Naive thymus-derived CD4-positive, alpha-beta T cell (primary cell): ENCODE measurements at places on chromosomes 7 and 10.
A peak's percentile ranks its signal among the peaks of the same experiment; 100 is the strongest.

DNA sequence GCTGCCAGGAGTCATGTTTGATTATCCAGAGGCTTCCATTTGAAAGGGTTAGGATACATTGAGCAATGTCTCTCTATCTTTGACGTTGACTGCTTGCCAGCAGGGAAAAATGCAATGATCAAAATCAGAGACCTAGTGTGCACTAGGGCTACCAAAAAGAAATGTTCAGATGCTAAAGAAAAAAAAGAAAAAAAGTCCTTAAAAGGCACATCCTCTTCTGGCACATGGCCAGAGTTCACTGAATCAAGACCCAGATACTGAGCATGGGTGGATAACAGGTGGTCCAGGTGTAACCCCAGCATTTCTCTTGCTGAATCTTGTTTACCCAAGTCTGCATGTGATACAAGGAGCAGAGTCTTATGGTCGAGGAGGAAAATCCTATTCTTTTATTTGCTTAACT is 899.3 kb downstream of the SORCS3 start:
- no peak for DNase-seq
- no peak overlapping the region for H3K4me3 ChIP-seq
- H3K36me3 ChIP-seq = no peaks in the 10 kb centered on the region
- H3K27me3 ChIP-seq = no peaks in the 10 kb centered on the region

DNA sequence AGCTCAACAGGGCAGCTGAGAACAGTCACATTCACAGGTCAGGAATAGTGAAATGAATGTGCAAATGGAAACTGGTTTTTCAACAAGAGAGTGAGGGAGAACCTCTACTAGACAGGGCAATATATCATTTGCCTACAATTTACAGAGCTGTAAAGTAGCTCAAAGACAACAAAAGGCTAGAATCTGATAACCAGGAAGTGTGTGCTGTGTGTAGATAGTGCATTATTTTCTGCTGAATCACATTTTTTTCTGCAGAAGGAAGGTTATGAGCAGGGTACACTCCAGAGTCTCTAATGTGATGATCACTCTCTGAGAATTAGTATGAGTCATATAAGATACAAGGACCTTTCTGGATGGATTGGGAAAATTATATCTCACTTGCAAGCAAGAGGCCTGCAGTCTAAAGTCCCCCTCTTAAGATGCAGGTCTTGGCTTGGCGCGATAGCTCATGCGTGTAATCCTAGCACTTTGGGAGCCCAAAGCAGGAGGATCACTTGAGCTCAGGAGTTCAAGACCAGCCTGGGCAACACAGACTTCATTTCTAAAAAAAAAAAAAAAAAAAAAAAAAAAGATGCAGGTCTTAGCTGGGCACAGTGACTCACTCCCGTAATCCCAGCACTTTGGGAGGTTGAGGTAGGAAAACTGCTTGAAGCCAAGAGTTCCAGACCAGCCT is 59.9 kb upstream of the COBL start:
- H3K27me3 ChIP-seq = no peaks in the 10 kb centered on the region
- no peaks in the 10 kb centered on the region for H3K36me3 ChIP-seq
- no peak overlapping the region for H3K27ac ChIP-seq
- DNase-seq = no peak
- no peak overlapping the region for H3K4me3 ChIP-seq
- H3K4me1 ChIP-seq = no peaks in the 10 kb centered on the region

- H3K36me3 ChIP-seq = no peaks in the 10 kb centered on the region
- no peak for DNase-seq
- H3K27ac ChIP-seq = no peak overlapping the region
- H3K27me3 ChIP-seq = no peaks in the 10 kb centered on the region
- H3K4me1 ChIP-seq = no peaks in the 10 kb centered on the region
Observed at GRCh38 chr10:86178401-86179152, 188.0 kb downstream of the GRID1 start.

DNA sequence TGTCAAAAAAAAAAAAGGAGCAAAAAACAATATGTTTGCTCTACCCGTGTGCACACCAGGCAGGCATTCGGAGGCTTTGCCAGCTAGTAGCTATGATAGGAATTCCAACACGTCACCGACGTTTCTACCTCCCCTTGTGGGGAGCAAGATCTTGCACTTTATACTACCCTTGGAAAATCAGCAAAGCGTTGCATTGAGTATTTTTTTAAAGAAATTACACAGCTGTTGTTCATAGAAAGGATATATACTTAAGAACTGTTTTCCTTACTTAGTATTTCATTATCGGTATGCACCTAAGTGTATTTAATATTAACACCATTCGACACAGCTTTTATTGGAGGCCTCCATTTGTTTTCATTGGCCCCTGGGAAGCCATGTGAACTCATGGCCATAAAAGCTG is 159.9 kb upstream of the MGMT start:
- no peaks in the 10 kb centered on the region for H3K4me1 ChIP-seq
- H3K4me3 ChIP-seq = no peak overlapping the region
- H3K27ac ChIP-seq = no peak overlapping the region
- no peaks in the 10 kb centered on the region for H3K36me3 ChIP-seq
- no peak for DNase-seq
- no peaks in the 10 kb centered on the region for H3K27me3 ChIP-seq

DNA sequence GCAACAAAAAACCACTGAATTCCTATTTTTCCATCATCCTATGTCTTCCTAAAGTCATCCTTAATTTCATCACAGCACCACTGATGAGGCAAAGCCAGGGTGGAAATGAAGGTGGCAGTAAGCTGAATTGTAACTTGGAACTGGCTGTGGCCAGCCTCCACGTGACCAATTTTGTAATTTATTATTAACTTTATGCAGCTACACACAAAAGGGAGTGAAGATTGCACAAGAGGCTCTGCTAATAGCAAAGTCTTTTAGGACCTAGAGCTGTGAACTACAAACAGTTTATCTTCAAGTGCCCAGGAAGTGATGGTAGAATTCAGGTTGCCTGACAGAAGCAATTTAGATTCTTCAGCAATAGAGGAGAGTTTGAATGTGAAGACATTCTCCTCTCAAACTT is 176.4 kb downstream of the CCDC71L start:
- H3K27ac ChIP-seq = no peak overlapping the region
- H3K4me3 ChIP-seq = no peak overlapping the region
- no peaks in the 10 kb centered on the region for H3K27me3 ChIP-seq
- H3K36me3 ChIP-seq = no peaks in the 10 kb centered on the region
- H3K4me1 ChIP-seq = no peaks in the 10 kb centered on the region
- no peak for DNase-seq

DNA sequence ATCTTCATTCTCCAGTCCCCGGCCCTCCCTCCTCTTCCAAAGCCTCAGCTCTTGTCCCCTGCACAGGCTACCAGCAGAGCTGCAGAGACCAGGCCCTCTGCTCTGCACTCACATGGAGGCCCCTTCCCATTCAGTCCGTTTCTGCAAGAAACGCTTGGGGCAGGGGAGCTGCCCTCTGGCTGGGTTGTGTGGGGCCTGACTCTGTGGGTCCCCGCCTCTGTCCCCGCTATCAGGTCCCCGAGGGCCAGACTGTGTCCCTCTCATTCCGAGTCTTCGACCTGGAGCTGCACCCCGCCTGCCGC is 1.5 kb downstream of the PCOLCE start:
- peak overlapping the region; percentile 66 for H3K4me3 ChIP-seq
- H3K36me3 ChIP-seq = no peaks in the 10 kb centered on the region
- no peaks in the 10 kb centered on the region for H3K27me3 ChIP-seq
- DNase-seq = no peak
- H3K27ac ChIP-seq = peak overlapping the region; percentile 67

DNA sequence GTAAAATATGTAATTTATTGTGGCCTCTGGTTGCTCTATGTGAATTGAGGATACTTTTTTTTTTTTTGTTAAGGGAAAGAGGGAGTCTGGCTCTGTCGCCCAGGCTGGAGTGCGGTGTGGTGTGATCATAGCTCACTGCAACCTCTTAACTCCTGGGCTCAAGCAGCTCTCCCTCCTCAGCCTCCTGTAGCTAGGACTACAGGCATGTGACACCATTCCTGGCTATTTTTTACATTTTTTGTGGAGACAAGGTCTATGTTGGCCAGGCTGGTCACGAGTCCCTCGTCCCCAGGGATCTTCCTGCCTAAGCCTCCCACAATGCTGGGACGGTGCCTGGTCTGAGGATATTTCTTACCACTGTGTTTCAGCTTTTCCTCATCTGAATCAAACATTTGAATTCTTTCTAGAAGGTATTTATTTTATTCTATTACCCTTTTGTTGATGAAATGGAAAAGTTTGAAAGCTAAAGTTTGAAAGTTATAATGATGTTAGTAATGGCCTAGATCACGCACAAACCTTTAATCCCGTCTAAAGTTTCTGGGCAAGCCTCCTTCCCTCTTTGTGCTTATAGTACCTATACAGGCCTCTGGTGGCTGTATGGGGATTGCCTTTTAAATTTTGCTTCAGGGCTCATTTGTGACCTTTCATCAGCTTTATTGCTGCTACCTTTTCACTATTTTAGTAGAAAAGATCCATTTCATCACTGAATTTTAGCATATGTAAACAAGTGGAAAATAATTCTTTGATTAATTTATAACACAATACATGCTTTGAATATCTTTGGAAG is 2.0 kb downstream of the IFRD1 start:
- peaks cover 10% of the 10 kb centered on the region for H3K4me1 ChIP-seq
- no peak overlapping the region for H3K27ac ChIP-seq

DNA sequence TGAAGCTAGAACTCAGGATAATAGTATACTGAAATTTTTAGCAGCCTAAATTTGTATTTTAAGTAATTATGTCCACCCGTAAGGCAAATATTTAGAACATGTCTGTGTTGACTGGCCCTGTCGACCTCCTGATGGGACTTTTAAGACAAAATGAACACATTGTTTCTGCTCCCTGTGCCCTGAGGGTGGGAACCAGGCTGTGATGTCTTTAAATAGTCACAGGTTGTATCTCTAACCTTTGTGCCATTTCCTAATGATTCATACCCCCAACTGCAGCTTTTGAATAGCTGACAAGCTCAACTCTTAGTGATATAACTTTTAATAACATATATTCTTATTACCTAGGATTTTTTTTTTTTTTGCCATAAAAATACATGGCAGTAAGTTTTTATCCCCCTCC is 494.9 kb upstream of the AKR1E2 start:
- H3K4me3 ChIP-seq = no peak overlapping the region
- no peaks in the 10 kb centered on the region for H3K4me1 ChIP-seq
- no peak for DNase-seq
- no peaks in the 10 kb centered on the region for H3K27me3 ChIP-seq

GRCh38 chr10:93073539-93074146 is at the start of gene CYP26A1:
Gene CYP26A1 (plus strand): TSS chr10:93073893. CDS start chr10:93073935, 42 bp downstream.
- no peaks in the 10 kb centered on the region for H3K27me3 ChIP-seq
- no peak for DNase-seq
- no peaks in the 10 kb centered on the region for H3K4me1 ChIP-seq
- H3K4me3 ChIP-seq = no peak within 1 kb of the TSS
- no peak within 1 kb of the TSS for H3K27ac ChIP-seq

DNA sequence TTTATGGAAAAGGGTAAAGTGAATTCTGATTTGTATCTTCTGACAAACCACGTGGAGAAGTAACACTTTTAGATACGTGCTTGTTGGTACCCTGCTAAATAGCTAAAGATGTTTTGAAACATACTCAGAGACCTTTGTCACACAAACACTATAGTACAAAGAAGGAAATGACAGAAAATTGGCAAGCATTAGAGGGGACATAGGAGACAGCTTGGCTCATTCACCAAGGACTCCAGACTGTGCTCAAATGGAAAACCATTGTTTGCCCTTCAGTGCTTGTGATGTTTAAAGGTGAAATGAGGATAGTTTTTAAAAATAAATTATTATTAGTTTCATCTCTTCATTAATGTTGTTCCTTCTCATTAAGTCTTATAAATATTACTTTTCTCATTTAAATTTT is 34.0 kb upstream of the CD36 start:
- no peaks in the 10 kb centered on the region for H3K4me1 ChIP-seq
- DNase-seq = no peak
- H3K4me3 ChIP-seq = no peak overlapping the region
- H3K27ac ChIP-seq = no peak overlapping the region
- H3K27me3 ChIP-seq = no peaks in the 10 kb centered on the region

DNA sequence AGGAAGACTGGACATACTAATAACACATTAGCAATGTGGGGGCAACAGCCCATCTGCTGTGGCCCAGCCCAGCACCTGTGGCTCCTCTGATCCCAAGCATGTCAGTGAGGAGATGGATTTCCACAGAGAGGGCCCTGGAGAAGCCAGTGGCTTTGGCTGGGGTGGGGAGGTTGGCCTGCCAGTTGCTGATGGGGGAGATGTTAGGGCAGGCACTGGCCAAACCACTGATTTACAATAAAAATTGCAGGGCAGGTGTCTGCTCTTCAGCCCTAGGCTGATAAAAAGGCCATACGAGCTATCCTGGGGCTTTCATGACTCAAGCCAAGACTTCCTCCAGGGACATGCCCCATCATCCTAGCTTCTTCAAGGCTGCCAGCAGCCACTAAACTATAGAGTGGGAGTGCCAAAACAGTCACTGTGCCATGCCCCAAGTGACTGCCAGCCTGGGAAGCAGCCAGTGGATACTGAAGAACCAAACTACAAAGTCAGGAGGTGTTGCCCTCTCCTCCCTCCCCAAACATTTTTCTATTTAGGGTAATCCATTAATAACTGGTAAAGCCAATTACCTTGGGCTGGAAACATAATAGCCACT is 37.8 kb downstream of the DPCD start:
- no peak overlapping the region for H3K4me3 ChIP-seq
- no peaks in the 10 kb centered on the region for H3K4me1 ChIP-seq
- H3K27me3 ChIP-seq = no peaks in the 10 kb centered on the region
- no peak for DNase-seq
- H3K27ac ChIP-seq = no peak overlapping the region

DNA sequence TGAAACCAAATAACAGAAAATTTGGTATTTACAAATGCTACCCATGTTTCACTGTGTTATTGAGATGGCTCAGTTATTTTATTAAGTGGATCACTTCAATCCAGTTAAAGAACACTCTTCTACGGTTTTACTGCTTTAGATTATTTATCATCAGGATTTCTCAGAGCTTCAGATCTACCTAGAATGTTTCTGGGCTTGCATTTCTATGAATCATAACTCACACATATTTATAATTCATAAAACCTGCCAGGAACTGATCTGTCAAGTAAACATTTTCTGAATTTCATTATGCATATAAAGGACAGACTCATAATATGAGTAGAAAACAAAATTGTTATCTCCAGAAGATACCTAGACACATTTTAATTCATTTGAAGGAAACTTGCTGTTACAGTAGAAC is 1172.3 kb upstream of the LRRTM3 start:
- H3K4me3 ChIP-seq = no peak overlapping the region
- no peaks in the 10 kb centered on the region for H3K36me3 ChIP-seq

DNA sequence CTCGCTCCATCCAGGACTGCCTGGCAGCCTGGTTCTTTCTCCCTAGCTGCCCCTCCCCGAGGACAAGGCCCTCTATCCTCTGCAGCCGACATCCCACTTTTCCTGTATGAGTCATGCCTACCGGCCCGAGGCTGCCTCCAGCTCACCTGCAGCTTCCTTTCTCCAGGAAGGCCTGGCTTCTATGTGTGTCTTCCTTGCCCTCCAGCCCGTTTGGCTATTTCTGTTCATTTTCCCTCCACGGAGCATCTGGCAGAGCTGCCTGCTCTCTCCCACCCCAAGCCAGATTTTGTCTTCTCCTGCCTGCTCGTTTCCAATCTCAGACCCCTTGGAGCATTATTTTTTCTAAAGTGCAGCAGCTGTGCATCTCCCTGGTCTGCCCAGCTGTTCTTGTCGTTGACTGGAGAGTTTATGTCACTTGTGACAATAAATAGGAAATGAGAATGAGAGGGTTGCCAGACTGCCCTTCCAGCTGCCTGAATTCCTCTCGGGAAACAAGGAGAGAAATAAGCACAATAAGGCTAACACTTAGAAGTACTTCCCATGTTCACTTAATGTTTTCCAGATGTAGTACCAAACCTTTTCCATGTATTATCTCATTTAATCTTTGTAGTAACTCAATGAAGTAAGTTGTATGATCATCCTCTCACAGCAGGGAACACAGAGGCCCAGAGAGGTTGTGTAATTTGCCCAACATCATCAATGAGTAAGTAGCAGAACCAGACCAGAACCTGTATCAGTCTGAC is 19.7 kb downstream of the UBTD1 start:
- no peak for DNase-seq
- no peaks in the 10 kb centered on the region for H3K27me3 ChIP-seq
- H3K27ac ChIP-seq = no peak overlapping the region
